T-helper 17 cell (primary cell): ENCODE measurements at places on chromosomes 7 and 10.

GRCh38 chr7:2571409-2571808 is 12.6 kb downstream of the IQCE start:
- DNase-seq, result no peak

DNA sequence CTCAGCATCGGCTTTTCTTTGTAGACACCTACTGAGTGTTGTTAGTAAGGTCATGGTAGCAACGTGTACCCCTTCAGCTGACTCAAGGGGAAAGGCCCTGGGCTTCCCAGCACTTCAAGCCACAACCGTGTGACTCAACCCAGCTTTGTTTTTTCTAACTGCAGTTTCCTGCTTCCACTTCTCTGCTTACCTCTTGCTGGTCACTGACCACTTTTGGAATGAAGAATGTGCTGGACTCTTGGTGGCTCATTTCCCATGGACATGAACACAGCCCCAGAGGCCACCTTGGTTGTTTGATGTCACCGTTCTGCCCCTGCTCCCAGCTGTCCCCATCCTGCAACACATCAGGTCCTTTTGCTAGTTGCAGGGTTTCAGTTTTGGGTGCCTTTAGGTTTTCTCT is 69.5 kb upstream of the ZNF438 start:
- DNase-seq, result no peak

- DNase-seq, result peak; percentile 71
Measured at GRCh38 chr10:110414548-110415309, 83.0 kb upstream of the DUSP5 start.

GRCh38 chr10:78944723-78945312 is 123.9 kb upstream of the ZMIZ1 start:
- no peak for DNase-seq

GRCh38 chr7:24917510-24918239 is 62.3 kb downstream of the OSBPL3 start:
- no peak for DNase-seq

DNA sequence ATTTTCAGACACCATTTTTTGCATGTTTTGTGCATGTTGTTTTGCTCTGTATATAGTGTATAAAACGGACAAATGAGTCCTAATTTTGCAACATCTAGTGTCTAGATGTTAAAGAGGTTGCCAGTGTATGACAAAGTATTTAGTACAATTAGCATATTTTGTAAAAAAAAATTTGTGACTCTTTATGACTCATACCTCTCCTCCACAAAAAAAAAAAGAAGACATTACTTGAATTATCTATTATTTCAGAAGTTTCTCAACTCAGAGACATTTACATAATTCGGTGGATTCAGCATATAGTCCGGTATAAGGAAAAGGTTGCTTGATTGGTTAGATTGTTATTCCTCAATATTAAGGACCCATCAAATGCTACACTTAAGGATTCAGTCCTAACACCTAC is 26.0 kb downstream of the NUP42 start:
- no peak for DNase-seq

- no peak for DNase-seq
Measured at GRCh38 chr7:158372400-158373342, 215.0 kb downstream of the PTPRN2 start.

- DNase-seq, result no peak
Measured at GRCh38 chr7:141132671-141133070, 58.8 kb downstream of the TMEM178B start.

DNA sequence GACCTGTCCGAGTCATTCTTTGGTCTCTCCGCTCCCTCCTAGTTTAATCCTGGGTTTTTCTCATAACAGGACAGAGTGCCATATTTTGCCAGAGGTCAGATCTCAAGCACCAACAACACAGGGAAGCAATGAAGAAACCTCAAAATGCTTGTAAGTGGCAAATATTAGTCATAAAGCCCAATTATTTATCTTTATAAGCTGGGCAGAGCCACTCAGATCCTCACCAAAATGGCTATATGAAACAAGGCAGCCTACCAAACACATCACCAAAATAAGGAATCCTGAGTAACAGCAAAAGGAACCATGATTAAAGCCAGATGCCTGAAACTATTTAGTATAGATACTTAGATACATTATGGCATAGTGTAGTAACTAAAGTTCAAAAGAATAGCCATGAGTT is 4.7 kb downstream of the ECD start:
- no peak for DNase-seq

GRCh38 chr7:40267583-40267982 is 132.8 kb downstream of the SUGCT start:
- no peak for DNase-seq

GRCh38 chr7:137001041-137001440 is 132.6 kb downstream of the CHRM2 start:
- DNase-seq, result no peak

GRCh38 chr10:47325303-47326291 is 3.3 kb downstream of the GDF2 start:
- DNase-seq, result no peak

GRCh38 chr10:210297-210696 is 75.0 kb downstream of the ZMYND11 start:
- DNase-seq, result no peak
